ENCODE measurements at places on chromosomes 11 and 22. TPM values are rescaled to one million over a fixed set of nuclear protein-coding genes. Genes with fewer than 3 reads are reported as not detected.

DNA sequence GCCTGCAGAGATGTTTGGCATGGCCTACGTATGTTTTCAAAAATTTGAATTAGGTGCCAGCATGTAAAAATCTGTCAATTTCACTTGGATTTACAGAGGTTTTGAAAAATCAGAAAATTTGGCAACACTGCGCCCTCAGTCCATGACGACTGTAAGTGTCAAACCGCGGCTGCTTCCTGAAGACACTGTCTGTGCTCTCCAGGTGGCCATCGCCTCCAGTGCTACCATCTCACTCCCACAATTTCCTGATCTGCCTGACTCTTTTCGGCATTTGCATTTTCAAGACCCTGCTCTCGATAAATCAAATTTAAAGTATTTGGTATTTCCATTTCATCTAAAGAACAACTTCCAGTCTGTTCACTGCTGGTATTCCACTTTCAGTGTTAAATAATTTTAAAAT is 34.6 kb downstream of the VSIG10L2 start:
- DNase-seq = no peak

GRCh38 chr11:24046731-24047130 is 450.1 kb upstream of the LUZP2 start:
- DNase-seq = no peak

GRCh38 chr11:35170503-35170902 is 31.5 kb downstream of the CD44 start:
- DNase-seq = no peak

DNA sequence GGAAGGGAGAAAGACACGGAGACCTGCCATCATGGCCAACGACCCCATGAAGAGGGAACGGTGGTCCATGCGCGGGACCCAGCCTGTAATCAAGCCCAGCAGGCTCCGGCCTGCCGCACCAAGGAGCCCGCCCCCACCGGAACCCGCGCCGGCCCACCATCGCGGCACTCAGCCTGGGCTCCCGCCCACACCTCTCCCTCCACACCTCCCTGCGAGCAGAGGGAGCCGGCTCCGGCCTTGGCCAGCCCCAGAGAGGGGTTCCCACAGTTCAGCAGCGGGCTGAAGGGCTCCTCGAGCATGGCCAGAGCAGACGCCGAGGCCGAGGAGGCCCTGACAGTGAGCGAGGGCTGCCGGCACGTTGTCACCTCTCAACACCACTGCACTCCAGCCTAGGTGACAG is 1302.8 kb upstream of the CNTN5 start:
- DNase-seq = no peak

DNA sequence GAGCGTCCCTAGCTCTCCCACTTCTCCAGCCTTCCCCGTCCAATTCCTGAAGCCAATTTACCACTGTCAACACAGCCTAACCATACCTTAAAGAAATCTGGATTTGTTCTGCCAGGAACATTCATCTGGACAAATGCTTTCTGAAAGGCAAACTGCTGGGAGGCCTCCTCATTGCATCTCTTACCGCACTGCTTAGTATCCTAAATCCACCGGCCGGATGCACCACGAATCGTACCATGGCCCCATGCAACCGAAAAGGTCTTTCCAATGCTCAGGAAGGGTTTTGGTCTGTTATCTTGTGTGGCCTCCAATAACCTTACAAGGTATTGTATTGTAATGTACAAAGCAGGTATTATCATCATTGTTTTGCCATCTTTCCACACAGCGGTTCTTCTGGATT is 57.6 kb downstream of the MYH9 start:
- no peak for DNase-seq

GRCh38 chr11:43578346-43579170 is 102.0 kb upstream of the HSD17B12 start:
- DNase-seq = no peak

- DNase-seq = no peak
Measured at GRCh38 chr11:12119502-12119901, 9.1 kb downstream of the MICAL2 start.

- DNase-seq = no peak
Measured at GRCh38 chr11:94924171-94924572, 49.2 kb downstream of the CWC15 start.

DNA sequence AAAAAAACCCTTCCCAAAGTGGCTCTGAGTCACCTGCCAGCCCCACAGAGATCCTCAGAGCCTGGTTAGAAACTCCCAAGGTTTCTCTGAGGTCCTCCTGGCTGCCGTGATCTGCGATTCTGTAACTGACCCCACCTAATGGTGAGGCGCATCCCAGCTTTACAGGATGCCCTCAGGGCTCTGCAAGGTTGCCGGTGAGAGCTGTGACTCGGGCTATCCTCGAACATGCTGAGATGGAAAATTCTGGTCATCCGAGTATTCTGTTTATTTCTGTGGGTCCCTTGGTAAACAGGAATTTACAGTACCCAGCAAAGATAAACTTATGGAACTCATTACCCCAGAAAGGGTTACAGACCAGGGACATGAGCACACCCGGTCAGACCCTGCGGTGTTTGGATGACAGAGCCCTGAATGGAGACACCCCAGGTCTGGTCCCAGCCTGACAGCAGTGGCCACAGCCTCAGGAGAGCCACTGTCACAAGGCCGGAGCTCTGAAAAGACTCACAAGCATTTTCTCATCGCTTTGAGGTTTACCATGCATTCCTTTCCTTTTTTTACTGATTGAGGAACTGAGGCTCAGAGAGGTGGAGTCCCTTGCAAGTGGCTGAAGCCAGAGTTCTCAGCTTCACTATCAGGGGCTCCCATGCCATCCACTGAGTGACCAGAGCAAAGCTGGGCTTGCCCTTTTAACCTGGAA is 22.2 kb downstream of the LIF start:
- DNase-seq = no peak

GRCh38 chr11:36311926-36312595 is 16.0 kb downstream of the PRR5L start:
- DNase-seq = no peak

The OR8K3 gene
- not detected for polyA plus RNA-seq

The C1QTNF5 gene
- polyA plus RNA-seq = 25.0 TPM

The DDI1 gene
- polyA plus RNA-seq = not detected

The KCNE3 gene
- polyA plus RNA-seq = 28.3 TPM

All from right renal cortex interstitium (tissue), 3 donors.